Activated CD8-positive, alpha-beta memory T cell treated with anti-CD3 and anti-CD28 coated beads, Interleukin-2, amount 50 U/mL, for 4 hours (primary cell): ENCODE measurements at places on chromosomes 5 and 9.
A peak's percentile ranks its signal among the peaks of the same experiment; 100 is the strongest.

DNA sequence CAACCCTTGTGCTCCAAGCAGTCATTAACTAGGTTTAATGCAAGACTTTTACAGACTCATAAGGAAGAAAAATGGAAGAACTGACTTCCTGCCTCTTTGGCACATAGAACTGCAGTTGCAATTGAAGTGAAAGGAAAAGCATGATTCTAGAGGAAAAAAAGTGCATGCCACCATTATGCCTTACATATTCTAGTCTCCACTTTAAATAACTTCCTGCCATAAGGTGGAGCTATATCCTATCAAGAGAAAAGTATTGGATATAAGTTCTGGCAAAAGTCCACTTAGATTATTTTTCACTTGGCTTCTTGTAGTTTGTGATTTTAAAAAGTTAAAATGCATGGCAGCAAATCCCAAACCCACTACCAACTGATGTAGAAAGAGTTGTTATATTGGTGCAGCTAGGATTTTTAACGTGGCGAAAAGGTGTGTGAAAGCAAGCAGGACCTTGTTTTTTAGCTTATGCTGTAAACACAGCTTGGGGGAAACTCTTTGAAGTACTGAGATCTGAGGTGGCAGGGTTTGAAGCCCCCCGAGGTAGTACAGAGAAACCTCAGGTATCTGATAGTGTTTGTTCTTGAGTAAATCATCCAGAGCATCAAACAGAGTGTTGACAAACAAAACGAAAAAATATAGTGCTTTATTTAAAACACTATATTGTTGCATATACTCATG is 117.9 kb downstream of the ANXA1 start:
- DNase-seq, result no peak

- DNase-seq, result no peak
These were observed 1736.4 kb downstream of the MAT2B start for GRCh38 chr5:165241811-165242210.

- DNase-seq, result no peak
These were observed 49.0 kb upstream of the DPYSL3 start for GRCh38 chr5:147558826-147559225.

DNA sequence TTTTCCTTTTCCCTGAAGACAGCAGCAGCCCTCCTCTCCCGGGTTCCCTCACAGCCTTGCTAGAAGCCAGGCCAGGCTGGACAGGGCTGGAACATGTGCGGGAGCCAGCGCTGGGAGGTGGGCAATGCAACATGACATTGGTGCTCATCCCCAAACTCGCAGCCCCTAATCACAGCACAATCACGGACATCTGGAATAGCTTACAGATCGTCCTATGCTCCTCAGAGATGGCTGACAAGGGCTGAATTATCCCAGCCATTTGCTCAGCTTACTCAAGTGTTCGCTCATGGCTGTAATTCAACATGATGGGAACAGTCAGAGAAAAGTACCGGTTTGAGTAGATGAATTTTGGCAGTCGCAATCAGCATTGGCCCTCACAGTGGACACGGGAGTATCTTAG is 49.8 kb downstream of the FSTL4 start:
- no peak for DNase-seq

GRCh38 chr9:79572608-79573411 is 1.0 kb downstream of the TLE4 start:
- DNase-seq, result peak; percentile 61

- DNase-seq, result no peak
These were observed 111.1 kb upstream of the FBN2 start for GRCh38 chr5:128649192-128649591.

- DNase-seq, result no peak
These were observed at the start of gene SVEP1 for GRCh38 chr9:110579034-110579861. Gene SVEP1, minus strand, starts transcription at chr9:110579741. Its CDS starts 198 bp downstream, at chr9:110579543.

GRCh38 chr5:160930406-160930805 is 78.4 kb upstream of the ATP10B start:
- no peak for DNase-seq

GRCh38 chr9:70324963-70325362 is 66.2 kb downstream of the SMC5 start:
- DNase-seq, result no peak

- DNase-seq, result no peak
These were observed 16.9 kb downstream of the FBXW5 start for GRCh38 chr9:136927343-136928271.

DNA sequence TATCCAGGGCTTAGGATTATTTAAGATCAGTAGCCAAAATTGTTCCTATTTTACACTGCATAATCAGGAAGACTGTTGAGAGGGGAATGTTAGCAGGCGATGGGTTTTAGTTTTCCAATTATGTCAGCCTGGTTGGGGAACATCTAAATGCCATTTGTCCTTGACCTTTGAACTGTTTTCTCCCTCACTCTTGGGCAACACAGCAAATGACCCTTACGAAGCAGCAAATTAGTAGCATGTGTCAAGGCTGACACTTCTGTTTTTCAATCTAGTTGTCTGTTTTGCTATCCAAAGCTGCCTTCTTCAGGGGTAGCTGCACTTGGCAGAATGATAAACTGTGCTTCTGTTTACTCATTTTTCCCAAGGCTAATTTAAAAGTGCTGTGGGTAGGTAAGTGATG is 78.0 kb upstream of the AGXT2 start:
- DNase-seq, result no peak

GRCh38 chr9:83708515-83709158 is 879 bp upstream of the UBQLN1 start:
- DNase-seq, result peak; percentile 61

DNA sequence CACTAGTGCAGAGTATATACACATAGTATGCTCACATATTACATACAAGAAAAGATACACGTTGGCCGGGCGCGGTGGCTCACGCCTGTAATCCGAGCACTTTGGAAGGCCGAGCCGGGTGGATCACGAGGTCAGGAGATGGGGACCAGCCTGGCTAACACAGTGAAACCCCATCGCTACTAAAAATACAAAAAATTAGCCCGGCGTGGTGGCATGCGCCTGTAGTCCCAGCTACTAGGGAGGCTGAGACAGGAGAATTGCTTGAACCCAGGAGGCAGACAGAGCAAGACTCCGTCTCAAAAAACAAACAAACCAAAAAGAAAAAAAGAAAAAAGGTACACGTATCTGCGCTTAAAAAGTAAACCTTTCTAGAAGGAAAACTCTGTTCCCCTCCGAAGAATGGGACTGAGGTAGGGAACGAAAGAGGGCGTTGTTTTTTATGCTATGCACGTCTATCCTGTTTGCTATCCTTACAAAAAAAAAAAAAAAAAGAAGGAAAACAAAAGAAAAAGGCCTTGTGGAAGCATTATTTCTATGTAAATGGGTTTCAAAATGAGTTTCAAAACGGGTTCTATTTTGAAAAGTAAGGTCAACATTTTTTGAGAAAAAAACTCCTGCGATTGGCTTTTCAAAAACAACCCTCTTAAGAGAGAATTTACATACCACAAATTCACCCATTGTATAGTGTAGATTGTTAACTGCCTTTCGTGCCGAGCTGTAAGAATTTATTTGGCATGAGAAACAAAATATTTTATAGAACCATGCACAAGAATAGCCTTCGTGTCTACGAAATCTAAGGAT is 1.2 kb downstream of the AK3 start:
- no peak for DNase-seq

DNA sequence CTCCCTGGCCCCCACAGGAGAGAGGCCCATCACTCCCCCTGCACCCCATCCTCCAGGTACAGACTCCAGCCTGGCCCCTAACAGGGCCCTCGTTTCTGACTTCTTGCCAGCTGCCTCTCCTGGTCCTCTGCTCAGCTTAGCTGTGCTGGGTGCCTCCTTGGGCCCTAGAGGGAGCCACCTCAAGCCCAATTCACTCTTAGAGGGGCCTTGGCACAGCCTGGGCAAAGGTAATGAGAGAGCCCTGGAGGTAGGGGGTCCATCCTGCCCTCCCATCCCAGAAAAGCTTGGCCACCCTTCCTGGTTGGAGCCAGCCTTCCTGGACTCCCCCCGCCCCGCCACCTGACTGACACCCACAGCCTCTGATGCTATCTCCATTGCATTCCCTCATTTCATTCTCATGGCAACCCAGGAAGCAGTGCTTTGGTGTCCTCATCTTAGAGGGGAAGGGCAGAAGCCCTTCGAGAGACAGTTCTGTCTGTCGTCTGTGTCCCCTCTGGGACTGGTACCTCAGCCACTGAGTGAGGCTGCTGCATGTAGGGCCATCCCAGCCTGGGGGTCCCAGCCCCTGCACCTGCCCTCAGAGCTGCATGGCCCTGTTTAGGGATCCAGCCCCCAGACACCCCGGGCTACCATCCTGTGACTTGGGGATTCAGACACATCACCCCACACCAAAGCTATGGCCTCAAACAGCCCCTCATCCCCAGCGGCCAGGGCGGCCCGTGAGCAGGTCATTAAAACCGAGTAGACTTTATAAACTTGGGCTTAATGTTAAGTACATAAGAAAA is 95.5 kb downstream of the BARX1 start:
- no peak for DNase-seq

GRCh38 chr5:156677963-156678362 is 172.1 kb upstream of the PPP1R2B start:
- no peak for DNase-seq

DNA sequence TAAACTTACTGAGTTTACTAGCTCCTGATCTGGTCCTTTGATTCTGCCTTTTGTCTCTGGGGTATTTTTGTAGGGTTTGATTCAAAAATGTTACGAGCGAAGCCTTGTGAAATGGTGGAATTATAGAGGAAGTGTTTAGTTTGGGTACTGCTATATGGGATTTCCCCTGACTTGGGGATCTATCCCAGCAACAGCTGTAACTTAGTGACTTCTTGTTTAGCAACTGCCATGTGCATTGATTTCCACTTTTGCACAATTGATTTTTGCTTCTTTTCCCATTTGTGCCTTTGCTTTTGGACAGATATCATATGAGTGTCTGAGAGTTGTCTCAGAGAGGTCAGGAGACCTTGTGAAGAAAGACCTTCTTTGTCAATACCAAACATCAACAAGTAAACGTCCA is 248.5 kb upstream of the DAP start:
- DNase-seq, result no peak

GRCh38 chr9:97600531-97601227 is 32.5 kb downstream of the TSTD2 start:
- DNase-seq, result no peak

DNA sequence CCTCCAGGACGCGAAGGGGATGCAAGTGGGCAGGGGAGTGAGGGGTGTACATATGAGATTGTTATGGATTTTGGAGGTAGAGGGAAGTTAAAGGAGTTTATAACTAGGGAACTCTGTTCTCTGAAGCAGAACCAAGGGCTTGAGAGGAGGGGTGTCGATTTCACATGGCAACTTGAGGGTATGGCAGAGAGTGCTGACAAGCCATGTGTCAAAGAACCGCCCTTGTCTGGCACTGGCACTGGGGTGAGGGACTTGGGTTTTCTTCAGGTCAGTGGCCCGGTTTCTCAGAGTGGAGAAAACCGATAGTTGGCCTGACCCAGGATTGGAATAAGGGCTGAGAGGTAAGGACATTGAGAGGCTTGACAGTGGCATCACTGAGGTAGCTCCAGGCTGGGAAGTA is 47.7 kb upstream of the TESK1 start:
- no peak for DNase-seq

- no peak for DNase-seq
These were observed 26.2 kb upstream of the RICTOR start for GRCh38 chr5:39100301-39100850.

DNA sequence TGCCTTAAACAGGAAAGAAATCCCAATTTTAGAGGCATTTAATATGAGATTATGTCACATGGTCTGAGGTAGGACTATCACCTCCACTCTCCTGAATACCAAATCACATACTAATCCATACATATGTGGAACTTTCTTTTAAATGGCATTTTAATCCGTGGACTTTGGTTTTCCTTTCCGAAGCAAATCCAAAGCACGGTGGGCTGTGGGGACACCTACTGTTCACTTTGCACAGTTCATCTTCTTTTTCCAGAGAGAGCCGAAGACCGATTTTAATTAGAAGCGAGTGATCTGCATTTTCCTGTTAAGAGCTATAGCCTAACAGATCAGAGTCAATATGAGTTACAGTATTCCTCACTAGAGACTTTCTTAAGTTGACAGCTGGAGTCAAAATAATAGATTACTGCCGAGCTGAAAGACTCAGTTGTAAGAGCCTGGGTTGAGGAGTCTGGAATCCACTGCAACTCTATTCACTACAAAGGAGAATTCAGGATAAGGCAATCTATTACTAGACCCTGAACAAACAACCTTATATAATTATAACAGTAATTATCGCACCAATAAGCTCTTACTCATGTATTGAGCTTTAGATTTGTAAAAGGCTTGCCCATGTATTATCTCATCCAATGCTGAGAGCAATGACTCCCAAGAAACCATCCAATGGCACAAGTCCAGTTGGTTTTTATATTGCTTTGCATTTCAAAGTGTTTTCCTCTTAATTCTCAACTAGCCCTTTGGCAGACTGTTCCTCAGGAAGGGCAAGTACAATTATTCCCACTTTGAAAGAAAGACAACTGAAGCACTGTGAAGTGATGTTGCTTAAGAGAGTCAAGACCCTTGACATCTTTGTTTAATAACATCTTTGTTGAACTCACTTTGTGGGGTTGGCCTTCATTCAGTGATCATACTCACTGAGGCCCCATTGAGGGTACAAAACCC is 144.7 kb downstream of the TRPM6 start:
- DNase-seq, result no peak

GRCh38 chr5:119742311-119742710 is 113.0 kb downstream of the FAM170A start:
- no peak for DNase-seq

- DNase-seq, result peak; percentile 4
These were observed 846 bp downstream of the MGAT1 start for GRCh38 chr5:180801596-180802324.

GRCh38 chr9:98262056-98262455 is 6.6 kb upstream of the TBC1D2 start:
- no peak for DNase-seq

GRCh38 chr5:133499895-133500294 is 112.4 kb downstream of the FSTL4 start:
- no peak for DNase-seq

- DNase-seq, result no peak
These were observed 2.1 kb upstream of the ALDH7A1 start for GRCh38 chr5:126597156-126597555.

GRCh38 chr9:38086496-38086895 is 17.5 kb upstream of the SHB start:
- DNase-seq, result no peak

DNA sequence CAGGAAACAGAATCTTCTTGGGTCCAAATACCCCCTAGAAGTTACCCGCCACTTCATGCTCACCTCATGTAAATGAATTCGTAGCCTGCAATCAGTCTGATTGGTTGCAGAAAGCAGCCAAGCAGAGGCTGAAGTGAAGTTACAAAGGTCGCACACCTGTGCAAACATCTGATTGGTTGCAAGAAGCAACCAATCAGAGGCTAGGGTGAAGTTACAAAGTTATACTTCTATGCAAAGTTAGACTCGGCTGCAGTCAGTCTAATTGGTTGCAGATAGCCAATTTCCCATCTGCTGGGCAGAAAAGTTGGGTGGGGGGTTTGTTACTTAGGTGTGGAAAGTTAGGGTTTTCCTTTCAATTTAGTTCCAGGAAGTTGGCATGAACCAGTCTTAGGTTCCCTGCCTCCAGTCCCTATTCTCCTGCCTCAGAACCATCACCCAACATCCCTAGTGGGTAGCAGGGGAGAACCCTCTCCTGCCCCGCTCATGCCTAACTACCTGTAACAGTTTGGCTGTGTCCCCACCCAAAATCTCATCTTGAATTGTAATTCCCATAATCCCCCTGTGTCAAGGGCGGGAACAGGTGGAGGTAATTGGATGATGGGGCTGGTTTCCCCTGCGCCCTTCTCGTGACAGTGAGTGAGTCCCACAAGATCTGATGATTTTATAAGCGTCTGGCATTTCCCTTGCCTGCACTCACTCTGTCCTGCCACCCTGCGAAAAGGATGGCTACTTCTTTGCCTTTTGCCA is 1.2 kb upstream of the RUSC2 start:
- no peak for DNase-seq
